ENCODE measurements at places on chromosomes 12 and 14.

DNA sequence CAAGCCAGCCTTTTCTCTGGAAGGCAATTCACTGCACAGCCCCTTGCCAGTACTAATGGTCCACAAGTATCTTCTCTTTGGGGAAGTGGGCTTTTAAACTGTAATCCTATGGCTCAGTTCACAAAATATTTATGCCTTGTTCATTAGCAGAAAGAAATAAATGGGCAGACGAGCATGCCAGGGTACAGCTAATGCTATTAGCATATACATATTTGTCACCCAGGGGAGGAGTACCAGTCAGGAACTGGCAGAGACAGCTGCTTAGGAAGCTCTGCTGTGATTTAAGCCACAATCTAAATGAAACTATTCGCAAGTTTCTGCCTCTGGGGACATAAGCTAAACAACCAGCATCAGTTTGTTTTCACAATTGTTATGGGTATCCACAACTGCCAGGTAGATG lies 113.4 kb upstream of the CCDC198 start:
- DNase-seq: no peak

GRCh38 chr12:27332714-27333402 lies at the start of gene BMAL2:
Gene BMAL2, plus strand, starts transcription at chr12:27332836. Its CDS starts 237 bp downstream, at chr12:27333073.
- peak; percentile 77 for DNase-seq

- DNase-seq: peak; percentile 86
Measured at GRCh38 chr14:60164712-60165546, at the start of gene DHRS7. Gene DHRS7, minus strand, starts transcription at chr14:60165398. Its CDS starts 89 bp downstream, at chr14:60165309.

DNA sequence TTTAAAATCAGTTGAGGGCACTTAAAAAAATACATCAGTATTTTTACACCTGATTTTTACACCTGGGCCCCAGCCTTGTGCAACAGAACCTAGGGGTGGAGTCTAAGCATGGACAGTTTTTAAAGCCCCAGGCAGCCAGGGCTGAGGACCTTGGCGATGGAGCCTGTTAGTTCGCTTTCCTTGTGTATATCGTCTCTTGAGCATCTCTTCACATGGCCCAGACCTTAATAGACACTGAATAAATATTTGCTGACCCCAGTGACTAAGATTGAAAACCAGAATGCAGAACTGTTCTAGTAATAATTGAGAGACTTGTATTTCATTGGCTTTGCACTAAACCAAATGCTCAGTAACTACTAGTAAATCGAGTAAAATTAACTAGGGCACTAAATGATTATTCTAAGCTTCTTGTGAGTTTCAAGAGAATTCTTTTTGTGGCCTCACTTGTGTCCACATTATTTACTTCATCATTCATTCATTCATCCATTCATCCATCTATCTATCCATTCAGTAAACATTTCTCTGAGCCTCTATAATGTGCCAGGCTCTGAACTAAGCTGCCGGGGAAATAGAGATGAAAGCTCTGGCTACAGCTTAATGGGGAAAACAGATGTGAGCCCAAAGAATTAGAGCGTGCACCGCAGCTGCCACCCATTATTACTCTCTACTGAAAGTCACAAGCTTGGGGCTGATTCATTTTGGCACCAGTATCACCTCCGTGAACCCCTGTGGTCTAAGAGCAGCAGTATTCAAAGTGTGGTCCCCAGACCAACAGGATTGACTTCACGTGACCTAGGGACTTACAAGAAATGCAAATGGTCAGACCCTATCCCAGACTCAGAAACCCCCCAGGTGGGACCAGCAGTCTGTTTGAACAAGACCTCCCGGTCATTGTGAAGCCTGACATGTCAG lies 30.7 kb upstream of the BCL7A start:
- peak; percentile 17 for DNase-seq

GRCh38 chr12:125283521-125283920 lies 218.3 kb downstream of the AACS start:
- DNase-seq: no peak

DNA sequence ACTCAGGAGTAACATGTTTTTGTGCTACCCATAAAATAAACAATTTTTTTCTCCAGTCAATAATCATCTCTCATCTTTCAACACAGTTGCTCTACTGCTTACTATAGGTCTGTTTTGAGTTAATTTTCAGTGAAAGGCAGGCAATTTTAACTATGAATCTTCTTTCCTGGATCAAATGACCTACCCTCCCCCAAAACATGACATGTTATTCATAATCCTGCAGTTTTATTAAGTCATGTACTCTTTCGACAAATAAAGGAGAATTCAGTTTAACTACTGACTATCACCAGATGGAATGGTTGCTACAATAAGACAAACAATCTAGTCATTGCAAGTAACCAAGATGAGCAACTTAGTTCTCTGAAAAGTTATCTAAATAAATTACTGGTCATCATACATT lies 106.0 kb upstream of the FAR2 start:
- no peak for DNase-seq

GRCh38 chr12:74468401-74468800 lies 69.2 kb upstream of the ATXN7L3B start:
- no peak for DNase-seq

GRCh38 chr14:62709773-62710172 lies 335.5 kb downstream of the KCNH5 start:
- DNase-seq: no peak

- no peak for DNase-seq
Measured at GRCh38 chr14:20328705-20329104, 4.4 kb downstream of the CCNB1IP1 start.

- DNase-seq: no peak
Measured at GRCh38 chr12:93957870-93958269, 190.5 kb upstream of the PLXNC1 start.

DNA sequence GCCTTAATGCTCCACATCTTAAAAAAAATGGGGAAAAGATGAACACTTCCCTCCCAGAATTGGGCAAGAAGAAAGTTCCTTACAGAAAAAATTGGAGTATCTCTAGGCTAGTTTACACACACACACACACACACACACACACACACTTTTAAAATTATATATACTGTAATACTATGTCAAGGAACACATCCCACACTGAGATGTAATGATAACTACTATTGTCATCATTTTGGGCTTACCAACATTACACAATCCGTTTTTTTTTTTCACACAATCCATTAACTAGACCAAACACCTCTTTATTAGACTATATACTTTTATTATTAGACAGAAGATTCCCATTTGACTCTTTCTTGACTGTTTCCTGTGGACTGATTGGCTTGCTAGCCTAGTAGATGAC lies 2.5 kb downstream of the LTBR start:
- no peak for DNase-seq

GRCh38 chr14:81682701-81683100 lies 149.0 kb upstream of the SEL1L start:
- no peak for DNase-seq

GRCh38 chr12:95997911-95998510 lies 1.9 kb upstream of the HAL start:
- DNase-seq: no peak

- no peak for DNase-seq
Measured at GRCh38 chr14:93426750-93427149, 4.0 kb upstream of the UNC79 start.

DNA sequence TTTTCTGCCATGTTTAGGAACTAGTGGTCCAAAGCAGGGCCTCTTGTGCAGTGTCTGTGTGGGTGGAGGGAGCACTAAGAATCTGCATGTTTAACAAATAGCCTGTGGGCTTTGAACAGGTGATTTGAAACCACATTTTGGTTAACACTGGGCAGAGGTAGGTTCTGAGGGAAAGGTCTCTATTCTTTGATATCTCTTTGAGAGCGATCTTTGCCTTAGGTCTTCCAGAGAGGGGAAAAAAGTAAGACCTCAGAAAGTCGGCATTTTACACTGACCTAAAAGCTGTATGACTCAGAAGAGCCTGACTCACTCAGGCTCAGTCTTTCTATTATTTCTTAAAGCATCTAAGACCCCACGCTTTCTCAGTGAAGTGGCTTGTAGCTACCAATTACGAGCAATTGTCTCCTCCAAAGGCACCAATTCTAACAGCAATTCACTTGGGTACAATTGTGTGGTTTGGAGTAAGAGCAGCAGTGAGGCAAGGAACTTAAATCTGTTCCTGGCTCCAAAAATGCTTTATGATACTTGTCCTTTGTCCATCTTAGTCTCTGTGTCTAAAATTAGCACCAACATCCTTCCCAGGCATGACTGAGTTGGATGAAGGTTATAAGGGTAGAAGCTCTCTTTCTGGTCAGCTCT lies 8.8 kb downstream of the EIF2B2 start:
- DNase-seq: no peak

- no peak for DNase-seq
Measured at GRCh38 chr12:57626111-57626920, 6.7 kb downstream of the B4GALNT1 start.

DNA sequence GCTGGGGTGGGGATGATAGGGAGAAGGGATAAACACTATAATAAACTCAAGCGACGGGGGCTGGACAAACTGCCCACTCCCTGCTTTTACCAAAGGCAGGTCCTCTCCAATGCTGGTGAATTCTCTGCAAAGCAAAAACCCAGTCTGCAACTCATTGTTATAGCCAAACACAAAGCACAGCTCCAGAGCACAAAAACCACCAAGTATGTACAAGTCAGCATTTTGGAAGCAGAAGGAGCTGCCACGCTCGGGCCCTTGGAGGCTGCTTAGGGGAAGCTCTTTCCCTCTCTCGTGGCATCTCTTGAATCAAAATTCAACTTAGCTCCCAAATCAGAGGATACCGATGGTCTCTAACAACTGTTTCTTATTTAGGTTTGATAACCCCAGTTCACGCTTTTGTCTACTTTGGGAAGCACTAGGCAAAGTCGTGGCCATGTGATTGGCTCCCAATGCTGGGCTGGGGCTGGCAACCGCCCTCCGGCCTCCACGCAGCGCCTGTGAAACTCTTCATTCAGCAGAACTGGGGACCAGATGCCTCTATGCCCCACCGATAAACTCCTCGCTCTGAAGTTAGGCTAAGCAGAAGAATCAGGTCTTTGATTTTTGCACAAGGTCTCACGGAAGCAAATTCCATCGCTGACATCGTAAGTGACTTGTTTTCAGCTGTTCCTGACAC lies 158.5 kb upstream of the FOXN3 start:
- DNase-seq: no peak

DNA sequence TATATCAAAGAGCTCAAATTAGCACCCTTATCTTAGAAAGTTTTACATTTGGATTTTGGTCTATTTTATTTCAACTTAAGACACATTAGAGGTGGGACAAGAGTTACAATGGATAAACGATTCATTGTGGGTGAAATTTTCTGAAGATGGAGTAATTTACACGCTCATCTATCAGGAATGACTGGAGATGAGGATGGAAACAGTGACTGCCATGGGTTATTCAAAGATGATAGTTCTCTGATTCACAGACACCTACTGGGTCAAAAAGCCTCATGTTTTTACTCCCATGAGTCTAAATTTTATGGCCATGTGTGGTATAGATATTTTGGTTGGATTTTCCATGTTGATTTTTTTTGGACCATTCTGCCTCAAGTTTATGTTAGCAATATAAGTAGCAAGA lies 22.1 kb downstream of the SAMD4A start:
- no peak for DNase-seq

DNA sequence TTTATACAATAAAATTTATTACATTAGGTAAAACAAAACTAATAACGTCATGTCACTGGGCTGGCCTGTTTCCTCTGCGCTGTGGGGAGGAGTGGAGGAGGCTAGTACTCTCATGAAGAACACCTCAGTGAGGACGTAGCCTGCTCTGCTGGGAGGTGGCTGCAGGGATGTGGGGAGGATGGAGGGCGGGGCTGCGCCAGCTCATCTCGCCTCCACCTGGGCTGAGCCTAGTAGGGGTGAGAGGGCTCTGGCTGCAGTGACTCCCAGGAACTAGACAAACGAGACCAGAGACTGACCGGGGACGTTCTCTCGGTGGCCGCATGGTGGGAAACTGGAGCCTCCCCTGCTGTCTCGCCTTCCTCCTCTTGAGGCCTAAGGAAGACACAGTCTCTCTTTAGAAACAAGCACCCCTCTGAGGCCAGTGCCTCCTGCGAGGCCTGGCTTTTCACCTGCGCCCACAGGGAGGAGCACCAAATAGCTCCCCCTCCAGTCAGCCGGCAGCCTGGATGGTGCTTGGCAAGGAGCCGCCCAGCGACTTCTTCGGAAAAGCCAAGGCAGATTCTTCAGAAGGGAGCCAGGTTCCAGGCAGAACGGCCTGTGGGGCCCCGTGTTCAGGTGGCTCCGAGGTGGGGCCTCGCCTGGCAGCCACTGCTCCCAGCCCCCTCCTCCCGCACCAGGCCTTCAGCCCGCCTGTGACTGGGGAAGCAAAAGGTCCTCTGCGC lies 62.4 kb downstream of the PLEKHG3 start:
- DNase-seq: no peak

- no peak for DNase-seq
Measured at GRCh38 chr14:60771117-60771516, 36.6 kb downstream of the MNAT1 start.

GRCh38 chr14:72404106-72404774 lies 472.0 kb downstream of the RGS6 start:
- DNase-seq: no peak

- no peak for DNase-seq
Measured at GRCh38 chr14:106442857-106443256, 916.5 kb downstream of the TMEM121 start.

DNA sequence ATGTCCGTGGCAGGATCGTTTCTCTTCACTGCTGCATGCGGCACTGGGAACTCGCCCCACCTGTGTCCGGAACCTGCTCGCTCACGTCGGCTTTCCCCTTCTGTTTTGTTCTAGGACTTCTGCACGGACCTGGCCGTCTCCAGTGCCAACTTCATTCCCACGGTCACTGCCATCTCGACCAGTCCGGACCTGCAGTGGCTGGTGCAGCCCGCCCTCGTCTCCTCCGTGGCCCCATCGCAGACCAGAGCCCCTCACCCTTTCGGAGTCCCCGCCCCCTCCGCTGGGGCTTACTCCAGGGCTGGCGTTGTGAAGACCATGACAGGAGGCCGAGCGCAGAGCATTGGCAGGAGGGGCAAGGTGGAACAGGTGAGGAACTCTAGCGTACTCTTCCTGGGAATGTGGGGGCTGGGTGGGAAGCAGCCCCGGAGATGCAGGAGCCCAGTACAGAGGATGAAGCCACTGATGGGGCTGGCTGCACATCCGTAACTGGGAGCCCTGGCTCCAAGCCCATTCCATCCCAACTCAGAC lies 1.2 kb downstream of the FOS start:
- DNase-seq: no peak

DNA sequence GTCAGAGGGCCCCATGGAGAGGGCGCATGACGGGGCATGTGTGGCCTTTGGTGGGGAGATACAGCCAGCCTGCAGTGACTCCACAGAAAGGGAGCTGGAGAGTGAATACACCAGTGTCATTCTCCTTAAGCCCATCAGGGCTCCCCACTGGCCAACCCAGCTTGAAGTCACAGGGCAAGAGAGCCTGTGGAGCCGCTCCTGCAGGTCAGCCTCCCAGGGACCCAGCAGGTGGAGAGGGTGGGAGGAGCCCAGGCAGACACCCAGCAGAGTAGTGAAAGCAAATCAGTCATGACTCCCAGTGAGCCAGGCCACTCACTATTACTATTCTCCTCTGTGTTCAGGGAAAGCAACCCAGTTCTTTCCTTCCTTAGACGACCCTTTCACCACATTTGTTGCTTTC lies 110.0 kb upstream of the CPM start:
- DNase-seq: no peak
